Body of pancreas (tissue), 4 donors: ENCODE measurements at places on chromosomes 4 and X. TPM values are rescaled to one million over a fixed set of nuclear protein-coding genes. Genes with fewer than 3 reads are reported as not detected.

DNA sequence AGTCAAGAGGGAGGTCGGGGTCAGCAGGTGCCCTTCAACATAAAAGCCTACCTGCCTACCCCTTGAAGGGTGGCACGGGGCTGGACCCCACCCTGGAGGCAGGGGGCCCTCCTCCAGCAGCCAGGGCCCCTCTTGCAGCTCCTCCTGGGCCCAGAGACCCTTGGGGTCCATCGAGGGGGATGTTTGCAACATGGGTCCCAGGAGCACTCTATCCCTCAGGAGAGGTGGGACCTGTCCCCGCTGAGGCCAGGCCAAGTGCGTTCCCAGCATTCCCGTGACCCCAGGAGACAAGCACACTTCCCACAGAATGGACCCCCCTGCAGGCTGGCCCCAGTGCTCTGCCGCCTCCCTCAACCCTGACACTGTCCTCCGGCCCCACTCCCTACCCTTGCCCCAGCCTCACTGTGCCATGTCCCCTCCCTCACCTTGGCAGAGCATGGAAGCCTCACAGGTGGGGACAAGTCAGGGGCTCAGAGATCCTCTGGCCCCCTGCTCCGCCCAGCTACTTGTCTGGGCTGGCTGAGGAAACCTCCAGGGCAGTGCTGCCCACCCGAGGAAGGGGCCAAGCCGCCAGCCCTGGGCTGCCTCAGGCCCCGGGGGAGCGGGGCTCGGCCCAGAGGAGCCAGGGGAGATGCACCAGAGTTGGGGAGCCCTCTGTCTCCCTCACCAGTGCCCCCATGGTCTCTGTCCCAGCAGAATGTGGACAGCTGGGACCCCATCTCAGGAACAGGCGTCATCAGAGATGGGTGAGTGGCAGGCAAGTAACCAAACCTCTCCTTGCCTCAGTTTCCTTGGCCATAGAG lies 2.2 kb downstream of the MXD4 start:
- DNase-seq: peak; percentile 1

GRCh38 chr4:10096201-10096977 lies 20.2 kb downstream of the WDR1 start:
- no peak for DNase-seq

The DCX gene
- total RNA-seq: under 0.01 TPM

DNA sequence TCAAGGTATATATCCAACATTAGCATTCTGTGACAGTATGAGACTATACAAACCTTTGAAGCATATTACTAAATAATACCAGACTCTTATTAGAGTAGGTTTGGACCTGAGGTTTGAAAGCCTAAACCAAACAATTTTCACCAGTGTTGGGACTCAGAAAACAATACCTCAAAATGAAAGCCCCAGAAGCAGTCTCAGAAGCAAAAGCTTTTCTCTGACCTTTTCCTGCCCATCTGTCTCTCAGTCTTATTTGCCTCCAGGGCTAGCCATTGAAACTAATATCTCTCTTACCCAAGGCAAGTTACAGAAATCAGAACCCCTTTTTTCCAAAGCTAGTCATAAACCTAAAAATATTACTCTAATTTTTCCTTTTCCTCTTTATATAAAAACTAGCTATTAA lies 163.3 kb downstream of the PTCHD1 start:
- no peak for DNase-seq

The CD40LG gene
- not detected for total RNA-seq

GRCh38 chr4:80335226-80335553 lies 340 bp upstream of the CFAP299 start:
- no peak for DNase-seq

- DNase-seq: no peak
Observed at GRCh38 chr4:150578745-150579501, 3.0 kb upstream of the MAB21L2 start.

DNA sequence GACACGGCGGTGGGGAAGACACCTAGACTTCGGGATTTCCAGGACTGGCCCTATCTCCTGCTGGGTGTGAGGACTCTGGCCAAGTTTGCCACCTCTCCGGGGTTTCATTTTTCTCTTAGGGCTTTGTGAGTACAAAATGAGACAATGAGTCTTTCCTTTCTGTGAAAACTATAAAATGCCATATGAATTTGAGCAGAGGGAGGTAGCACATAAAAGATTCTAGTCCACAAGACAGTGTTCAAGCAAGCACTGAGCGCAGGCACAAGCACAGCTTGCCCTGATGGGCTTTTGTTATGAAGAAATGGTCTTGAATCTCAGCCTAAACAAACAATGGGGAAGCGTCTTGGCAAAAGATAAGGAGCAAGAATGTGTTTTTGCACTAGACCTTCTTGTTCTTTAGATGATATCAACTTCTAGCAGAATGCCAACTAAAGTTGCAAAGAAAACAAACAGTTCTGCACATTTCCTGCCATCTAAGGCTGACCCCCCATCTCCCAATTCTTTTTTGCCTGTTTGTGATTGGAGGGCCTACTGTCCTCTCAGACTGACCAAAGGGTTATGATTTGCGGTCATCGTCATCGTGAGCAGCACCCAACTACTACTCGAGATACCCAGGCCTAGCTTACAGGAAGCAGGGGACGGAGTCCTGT lies 73.0 kb upstream of the ZNF518B start:
- DNase-seq: no peak

The MBNL3 gene
- 6.3 TPM for total RNA-seq

The PDCL2 gene
- not detected for total RNA-seq

- DNase-seq: no peak
Observed at GRCh38 chr4:4256799-4257198, 8.8 kb upstream of the TMEM128 start.

DNA sequence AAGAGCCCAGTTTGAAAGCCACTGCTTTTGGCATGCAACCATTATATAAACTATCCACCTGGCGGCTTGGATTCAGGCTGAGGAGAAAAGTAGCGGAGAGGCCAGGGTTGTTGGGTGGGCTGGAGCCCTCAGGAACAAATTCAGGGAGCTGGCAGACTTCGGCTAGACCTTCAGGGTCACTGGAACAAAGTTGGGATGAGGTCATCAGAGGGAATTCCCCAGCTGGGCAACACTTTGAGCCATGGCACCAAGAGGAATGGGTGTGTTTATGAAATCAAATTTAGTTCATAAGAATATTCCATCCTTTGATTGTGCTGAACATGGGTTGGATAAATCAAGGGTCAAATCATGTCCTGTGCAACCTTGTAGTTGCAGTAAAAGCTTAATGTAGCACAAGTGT lies 22.0 kb downstream of the MTMR1 start:
- no peak for DNase-seq

GRCh38 chrX:153685156-153685536 lies 2.6 kb upstream of the SLC6A8 start:
- no peak for DNase-seq

DNA sequence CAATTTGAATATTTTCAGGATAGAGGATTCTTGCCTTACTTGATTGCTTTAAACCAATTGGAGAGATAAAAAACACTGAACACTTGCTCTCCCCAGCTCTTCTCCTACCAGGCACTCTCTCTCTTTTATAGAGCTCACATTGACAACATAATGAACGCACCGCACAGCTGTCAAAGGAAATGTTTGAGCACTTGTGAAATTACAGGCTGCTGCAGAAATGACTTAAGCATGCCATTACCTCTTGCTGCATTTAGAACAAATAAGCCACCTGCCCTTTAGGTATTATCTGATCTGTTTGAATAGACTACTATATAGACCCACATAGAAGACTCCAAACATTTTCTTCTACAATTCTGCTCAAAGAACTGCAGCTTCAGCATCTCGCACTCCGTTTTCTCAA lies 227.7 kb downstream of the C4orf33 start:
- no peak for DNase-seq

The PABPC1L2B gene
- total RNA-seq: not detected

DNA sequence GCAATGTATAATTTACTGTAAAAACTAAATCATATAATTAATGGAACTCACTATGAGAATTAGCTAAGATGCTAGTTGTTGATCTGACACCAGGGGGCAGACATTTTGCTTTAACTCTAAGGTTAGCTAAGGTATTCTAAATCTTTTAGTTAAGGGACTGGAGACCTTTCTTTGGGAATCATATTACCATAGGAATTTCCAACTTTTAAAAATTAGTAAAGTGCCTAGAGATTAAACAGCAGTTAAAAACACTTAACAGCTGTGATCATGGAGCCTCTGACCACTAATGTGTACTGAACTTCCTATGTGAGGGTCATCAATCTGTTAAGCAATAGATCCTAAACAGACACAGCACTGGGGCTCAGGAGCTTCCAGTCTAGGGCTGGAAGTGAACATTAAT lies 226.6 kb downstream of the NSUN7 start:
- peak; percentile 54 for DNase-seq

The PLP1 gene
- total RNA-seq: 0.78 TPM

- DNase-seq: no peak
Observed at GRCh38 chrX:5870238-5870637, 358.4 kb downstream of the NLGN4X start.

- DNase-seq: no peak
Observed at GRCh38 chrX:107135049-107135964, 16.7 kb upstream of the RBM41 start.

DNA sequence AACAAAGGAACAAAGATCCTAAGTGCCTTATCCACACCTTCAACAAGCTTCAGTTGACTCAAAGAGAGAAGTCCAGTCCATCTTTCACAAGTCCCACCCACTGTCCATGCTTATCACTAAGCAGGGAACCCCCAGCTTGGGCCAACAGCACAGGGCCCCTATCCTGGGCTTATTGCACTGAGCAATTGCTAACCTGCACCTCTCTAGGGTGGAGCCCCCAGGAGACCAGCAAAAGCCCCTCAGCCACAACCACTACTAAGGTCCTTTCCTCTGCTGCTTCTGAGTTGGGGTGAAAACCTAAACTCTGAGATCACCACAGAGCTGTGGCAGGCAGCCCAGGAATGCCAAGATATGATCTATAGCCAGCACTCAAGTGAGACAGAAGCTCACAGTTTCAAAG lies 96.7 kb upstream of the PBDC1 start:
- DNase-seq: no peak

The FAM50A gene
- total RNA-seq: 14.5 TPM

DNA sequence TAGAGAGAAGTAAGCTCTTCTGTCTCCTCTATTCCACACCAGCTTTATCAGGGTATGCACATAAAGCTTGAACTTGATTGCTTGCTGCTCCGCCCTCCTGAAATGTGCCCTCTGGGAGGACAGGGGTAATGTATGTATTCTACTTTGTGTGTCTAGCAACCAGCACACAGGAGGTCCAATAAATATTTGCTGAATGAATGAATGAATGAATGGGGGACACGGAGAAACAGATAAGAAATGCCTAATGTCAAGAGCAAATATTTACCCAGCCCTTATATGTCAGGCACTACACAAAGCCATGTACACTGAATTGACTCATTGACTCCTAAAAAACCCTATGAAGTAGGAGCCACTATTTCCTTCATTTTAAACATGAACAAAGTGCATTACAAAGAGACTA lies 2.3 kb upstream of the MSL3 start:
- DNase-seq: no peak

- DNase-seq: no peak
Observed at GRCh38 chr4:176438401-176438800, 118.6 kb downstream of the SPCS3 start.

- DNase-seq: no peak
Observed at GRCh38 chr4:13445841-13446790, 38.0 kb downstream of the RAB28 start.

DNA sequence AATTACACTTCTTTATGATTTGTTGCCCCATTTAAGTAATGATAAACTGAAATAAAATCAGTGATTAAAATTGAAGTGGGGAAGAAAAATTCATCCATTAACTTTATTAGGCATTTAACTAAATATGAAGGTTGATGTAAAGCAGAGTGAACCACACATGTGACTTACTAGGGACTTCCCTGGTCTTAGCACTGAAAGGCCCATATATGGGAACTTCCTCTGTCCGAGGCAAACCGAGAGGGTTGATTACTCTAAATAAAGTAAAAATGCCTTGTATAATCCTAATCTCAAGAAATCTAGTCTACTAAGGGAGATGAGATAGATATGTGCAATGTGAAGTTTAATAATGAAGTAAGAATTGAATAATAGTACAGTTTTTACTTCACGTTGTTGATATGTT lies 403.9 kb upstream of the RPS6KA3 start:
- no peak for DNase-seq

DNA sequence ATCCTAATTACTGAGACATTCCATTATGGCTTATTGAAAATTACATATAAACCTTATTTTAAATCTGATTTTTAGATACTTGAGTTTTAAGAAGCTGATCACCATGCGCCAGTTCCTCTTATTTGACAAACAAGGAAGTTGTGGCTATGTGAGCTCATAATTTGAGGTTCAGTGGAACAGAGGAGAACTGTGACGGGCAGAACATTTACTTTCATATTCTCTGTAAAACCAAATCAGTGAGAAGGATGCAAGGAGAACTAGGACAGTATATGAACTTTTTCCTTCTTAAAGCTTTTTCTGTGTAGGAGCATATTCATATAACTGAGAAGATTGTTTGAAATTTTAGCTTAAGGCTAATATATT lies 25.3 kb downstream of the STIM2 start:
- DNase-seq: no peak

- DNase-seq: no peak
Observed at GRCh38 chr4:70688795-70689231, 481 bp downstream of the UTP3 start.

DNA sequence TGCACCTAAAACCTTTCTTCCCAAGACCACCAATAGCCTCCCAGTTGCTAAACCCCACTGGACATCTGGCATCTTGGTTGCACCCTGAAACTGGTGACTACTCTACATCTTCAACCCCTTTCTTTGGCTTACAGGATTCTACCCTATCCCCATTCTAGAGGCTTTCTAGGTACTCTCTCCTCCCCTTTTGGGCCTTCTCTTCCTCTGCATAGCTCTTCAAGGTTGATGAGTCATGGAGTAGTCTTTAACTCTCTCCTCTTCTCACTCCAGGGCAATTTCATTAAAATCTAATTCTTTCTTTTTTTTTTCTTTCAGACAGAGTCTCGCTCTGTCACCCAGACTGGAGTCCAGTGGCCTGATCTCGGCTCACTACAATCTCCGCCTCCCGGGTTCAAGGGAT lies 16.8 kb downstream of the APOO start:
- DNase-seq: no peak

The GPRASP2 gene
- 7.3 TPM for total RNA-seq

GRCh38 chr4:57442831-57443291 lies 332.7 kb upstream of the IGFBP7 start:
- peak; percentile 65 for DNase-seq
